RPMI7951 (cell line): ENCODE measurements at places on chromosomes 6 and 20. TPM values are rescaled to one million over a fixed set of nuclear protein-coding genes. Genes with fewer than 3 reads are reported as not detected.
A peak's percentile ranks its signal among the peaks of the same experiment; 100 is the strongest.

GRCh38 chr6:20213271-20213798 is 1.1 kb upstream of the MBOAT1 start:
- peak; percentile 31 for DNase-seq

DNA sequence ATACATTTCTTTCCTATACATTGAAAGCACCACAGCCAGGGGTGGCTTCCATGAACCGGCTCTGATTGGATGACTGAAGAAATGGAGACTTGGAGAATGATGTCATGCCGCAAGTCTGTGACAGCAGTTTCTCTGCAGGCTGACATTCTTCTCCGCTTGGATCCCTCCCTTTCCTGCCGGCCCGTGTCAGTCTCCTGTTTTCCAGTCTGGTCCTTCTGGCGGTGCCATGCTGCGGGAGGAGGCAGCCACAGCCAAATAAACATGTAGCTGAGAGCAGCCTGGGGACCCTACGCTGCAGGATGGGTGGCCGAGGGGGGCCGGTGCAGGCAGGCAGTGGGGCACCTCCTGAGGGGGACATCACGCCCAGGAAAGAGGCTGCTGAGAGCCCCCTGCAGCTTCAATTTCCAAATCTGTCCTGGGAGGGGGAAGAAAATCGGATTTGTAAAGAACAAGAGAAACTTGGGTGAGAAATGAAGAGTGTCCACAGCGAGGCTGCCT is 178.0 kb downstream of the TAF4 start:
- DNase-seq, result no peak

GRCh38 chr6:55069132-55069781 is 105.1 kb upstream of the HCRTR2 start:
- peak; percentile 38 for DNase-seq

GRCh38 chr6:33794910-33795623 is 6.1 kb upstream of the LEMD2 start:
- DNase-seq, result peak; percentile 32

DNA sequence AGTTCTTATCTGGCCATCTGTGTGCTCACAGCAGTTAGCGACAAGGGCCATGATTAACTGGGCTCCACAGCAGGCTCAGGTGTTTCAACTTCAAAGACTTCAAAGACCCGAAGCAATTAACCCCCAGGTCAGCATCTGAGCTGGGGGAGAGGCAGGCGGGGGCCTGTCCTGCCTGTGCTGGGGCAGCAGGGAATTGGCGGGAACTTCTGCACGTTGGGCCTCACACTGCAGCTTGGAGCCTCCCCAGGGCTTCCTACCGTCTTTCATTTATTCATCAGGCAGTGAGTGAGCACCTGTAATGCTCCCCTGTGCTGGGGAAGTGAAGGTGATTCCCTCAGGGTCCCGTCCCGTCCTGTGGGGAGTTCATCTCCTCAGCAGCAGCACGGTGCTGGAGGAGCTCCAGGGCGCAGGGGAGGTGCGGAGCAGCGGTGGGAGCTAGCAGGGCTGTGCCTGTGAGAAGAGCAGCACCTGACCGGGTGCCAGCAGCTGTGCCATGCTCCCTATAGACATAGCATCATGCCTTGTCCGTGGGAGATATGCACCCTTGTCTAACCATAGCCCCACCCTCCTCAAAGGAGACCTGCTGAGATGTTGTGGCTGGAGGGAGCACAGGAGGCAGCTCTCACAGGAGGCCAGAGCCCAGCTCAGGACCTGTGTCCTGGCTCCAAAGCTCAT is 51.8 kb upstream of the FRMD1 start:
- DNase-seq, result no peak

DNA sequence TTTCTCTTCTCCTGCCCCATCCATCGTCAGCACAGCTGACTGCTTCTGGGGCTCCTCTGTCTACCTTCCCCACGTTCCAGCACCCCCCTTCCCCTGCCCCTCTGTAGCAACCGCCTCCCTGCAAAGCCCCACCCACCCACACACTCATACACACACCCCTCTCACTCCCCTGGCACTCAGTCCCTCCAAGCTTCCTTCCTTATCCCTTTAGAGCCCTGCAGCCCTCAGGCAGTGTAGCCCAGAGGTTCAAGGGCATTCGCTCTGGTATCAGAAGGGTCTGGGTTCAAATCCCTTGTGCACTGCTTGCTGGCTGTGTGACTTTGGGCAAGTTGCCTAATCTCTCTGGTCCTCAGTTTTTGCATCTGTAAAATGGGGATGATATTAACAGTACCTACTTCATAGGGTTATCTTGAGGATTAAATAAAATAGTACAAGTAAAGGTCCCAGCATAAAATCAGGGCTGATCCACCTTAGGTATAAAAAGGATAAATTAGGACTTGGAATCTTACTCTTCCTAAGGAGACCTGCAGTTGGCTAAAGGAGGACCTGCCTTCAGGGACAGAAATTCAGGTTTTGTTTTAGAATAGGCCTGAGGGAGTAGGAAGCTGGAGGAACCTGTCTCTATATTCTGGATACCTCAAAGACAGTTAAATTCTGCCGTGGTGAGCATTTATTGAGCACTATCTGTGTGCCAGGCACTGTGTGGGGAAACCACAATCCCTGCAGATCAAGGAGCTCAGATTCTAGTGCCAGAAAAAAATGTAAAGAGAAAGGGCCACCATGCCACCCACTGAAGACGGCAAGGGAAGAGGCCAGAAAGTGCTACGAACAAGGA is 94.1 kb downstream of the SNX5 start:
- DNase-seq, result no peak

- no peak for DNase-seq
These were observed 51.6 kb upstream of the DACT2 start for GRCh38 chr6:168371185-168371584.

DNA sequence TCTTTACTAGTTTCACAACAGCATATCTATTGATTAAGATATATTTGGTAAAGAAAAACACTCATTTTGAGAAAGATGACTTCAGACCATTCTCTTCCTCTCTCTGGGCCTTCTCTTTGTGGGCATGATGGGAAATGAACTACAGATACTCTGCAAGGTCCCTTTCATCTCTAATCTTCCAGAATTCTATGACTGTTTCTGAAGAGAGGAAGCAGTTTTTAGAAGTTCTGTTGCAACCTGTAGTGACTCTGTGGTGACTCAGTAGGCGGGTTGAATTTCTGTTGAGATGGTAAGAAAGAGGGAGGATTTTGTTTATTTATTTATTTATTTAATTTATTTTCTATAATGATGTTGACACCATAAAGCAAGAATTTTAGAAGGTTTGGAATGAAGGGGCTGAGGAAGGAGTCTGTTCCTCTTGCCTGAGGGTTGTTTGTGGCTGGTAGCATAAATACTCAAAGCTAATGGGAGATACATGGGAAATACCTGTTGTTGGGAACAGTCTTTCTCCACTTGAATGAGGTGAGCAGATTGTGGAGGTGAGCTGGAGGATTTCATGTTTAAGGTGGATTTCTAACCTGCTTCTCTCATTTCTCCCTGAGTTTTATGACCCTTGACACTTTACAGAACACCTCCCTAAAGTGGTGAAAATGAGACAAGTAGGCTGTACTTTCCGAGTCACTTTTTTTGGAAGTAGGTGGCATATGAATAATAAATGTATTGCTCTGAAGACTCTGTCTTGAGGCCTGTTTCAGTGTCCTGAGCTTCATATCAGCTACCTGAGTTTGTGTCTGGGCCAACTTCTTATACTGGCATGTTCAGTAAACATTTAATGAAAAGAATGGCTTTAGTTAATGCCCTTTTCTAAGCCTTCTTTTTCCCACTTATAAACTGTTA is 15.0 kb downstream of the ACSS2 start:
- peak; percentile 76 for DNase-seq

DNA sequence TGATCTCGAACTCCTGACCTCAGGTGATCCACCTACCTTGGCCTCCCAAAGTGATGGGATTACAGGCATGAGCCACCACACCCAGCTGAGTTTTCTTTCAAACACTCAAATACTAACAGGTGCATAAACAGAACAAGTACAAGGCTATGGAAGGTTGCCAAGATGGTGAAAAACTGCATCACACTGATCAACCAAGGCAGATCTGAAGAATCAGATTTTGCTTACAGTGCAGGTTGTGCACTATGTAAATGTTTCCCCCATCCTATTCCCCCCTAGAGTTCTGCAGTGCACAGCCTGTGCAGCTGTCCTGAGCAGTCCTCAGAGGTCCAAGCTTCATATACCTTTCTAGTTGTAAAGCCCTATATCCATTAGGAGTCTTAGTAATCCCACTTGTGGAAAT is 73.0 kb downstream of the GFRA4 start:
- no peak for DNase-seq

GRCh38 chr6:18148304-18149025 is 6.4 kb downstream of the TPMT start:
- DNase-seq, result peak; percentile 49

- DNase-seq, result peak; percentile 71
These were observed 31.6 kb upstream of the SLC32A1 start for GRCh38 chr20:38692436-38693411.

DNA sequence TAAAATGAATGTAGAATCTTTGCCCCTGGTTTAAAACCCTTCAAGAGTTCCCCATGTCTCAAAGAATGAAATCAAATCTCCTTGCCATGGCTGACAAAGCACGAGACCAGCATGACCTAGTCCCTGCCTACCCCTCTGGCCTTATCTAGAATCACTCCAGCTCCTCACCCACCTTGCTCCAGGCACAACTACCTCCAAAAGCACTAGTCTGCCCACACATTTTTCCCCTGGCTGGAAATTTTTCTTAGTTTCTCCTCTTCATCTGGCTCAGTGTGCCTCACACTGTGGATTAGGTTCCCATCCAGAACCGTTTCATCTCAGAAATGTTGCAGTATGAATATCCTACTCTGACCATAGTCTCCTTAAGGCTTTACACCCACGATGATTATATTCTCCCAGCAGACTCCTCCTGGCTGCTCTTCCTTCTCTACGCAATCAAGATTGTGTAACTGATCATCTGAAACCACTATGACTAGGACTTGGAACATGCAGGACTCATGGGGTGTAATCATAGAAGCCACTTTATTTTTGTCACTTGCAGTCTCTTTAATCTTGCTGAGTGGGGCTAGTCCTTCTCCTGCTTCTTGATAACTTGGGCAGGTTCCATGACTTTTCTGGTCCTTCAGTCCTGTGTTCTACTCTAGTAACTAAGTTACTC is 7.8 kb upstream of the MRS2 start:
- DNase-seq, result peak; percentile 68

- DNase-seq, result peak; percentile 32
These were observed 98.6 kb downstream of the OGFRL1 start for GRCh38 chr6:71387179-71387578.

GRCh38 chr6:3195695-3196497 is 31.6 kb downstream of the TUBB2B start:
- DNase-seq, result peak; percentile 91

DNA sequence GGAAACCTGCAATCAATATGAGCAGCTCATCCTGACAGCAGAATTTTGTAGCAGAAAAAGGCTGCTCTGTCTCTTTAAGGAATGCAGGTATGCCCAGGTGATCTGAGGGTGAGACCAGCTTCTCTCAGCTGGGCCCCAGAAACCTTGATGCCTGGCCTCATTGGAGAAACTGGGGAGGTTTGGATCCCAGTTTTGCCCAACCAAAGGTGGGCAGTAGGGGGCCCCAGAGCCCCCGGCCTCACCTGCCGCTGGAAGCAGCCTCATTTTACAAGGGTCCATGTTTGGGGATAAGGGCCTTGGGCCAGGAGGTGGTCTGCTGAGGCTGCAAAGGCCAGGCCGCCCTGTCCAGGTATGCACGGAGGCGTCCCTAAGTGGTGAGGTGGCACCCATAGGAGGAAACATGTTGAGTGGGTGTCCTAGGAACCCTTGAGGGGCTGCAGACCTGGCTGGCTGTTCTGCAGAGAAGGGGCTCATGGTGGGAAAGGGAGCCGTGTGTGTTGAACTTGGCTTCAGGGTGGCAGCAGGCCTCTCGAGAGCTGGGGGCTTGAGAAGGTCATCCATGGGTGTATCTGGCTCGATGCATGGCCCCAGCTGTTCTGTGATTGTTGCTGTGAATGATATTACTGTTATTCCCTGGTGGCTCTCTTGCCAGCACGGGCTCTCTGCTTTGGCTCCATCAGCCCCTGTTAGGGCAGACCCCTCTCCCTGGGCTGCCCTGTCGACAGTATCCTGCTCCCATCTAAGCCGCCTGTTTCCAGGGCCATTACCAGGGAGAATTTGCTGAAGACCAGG is 208.4 kb downstream of the CDH4 start:
- DNase-seq, result no peak

GRCh38 chr6:2229742-2230141 is 15.7 kb downstream of the GMDS start:
- DNase-seq, result no peak

DNA sequence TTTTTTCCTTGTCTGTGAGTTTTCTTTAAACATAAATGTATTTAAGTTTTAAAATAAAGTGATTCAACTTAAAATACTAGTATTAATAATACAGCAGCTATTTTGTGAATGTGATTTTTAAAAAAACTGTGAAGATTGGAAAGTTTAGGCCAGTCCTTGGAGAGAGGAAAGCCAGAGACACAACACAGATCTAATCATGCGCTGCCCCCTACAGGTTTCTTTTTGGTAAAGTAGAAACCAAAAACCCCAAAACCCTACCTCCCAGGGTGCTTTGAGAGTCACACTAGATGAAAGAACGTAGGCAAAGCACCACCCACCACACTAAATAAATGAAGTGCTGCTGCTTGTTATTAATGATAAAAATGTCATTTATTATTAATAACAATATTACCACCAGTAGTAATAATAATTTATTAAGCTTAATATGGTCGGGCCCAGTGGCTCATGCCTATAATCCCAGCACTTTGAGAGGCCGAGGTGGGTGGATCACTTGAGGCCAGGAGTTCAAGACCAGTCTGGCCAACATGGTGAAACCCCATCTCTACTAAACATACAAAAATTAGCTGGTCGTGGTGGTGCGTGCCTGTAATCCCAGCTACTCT is 33.7 kb downstream of the SLC9A8 start:
- DNase-seq, result peak; percentile 69

Gene OR2H2
- not detected in 2 replicates for total RNA-seq

Gene RCAN2
- 0.48 and 0.49 TPM in 2 replicates for total RNA-seq

Gene ARID1B
- 13.7 and 14.8 TPM in 2 replicates for total RNA-seq

Gene CAPN11
- total RNA-seq, result not detected in 2 replicates

Gene RFX6
- not detected in 2 replicates for total RNA-seq

Gene TGM3
- total RNA-seq, result not detected in 2 replicates
